ENCODE measurements at places on chromosomes 6 and 20. TPM values are rescaled to one million over a fixed set of nuclear protein-coding genes. Genes with fewer than 3 reads are reported as not detected.

DNA sequence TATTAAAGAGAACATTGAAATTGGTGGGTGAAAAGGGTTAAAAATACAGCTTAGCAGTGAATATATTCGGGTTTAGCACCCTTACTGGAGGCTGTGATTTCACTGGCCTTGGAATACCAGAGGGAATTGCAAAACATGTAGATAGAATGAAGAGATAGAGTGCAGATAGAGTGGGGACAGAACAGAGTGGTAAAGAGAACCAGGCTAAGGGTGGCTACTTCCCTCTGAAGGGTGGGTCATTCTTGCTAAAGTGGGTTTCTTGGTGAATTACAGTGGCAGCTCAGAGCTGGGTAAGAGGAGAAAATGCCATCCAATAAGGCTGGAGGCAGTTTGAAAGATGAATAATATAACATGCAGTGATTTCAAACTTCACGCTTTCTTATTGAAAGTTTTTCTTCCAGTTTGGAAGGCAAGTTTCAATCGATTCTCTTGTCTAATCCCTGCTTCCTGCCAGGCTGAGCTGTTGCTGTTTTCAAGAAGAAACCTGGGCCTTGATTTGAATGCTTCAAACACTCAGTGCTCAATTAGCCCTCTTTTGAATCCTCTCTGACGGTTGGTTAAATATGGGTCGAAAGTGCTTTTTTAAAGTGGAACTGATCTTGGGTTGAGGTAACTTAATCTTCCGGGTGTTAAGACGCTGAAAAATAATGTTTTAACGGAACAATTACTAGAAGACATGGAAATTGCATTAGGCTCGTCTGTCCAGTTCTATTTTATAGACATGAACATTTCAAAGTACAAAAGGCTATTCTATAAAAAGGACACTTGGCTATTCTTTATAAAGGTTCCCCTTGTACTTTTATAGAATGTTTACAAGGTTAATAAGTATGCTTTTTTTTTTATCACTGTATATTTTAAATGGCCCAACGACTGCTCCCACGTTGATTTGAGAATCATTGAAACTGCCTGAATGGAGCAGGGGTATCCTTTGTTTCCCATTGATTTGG, 203.3 kb downstream of the BCAS1 start:
- DNase-seq: no peak

DNA sequence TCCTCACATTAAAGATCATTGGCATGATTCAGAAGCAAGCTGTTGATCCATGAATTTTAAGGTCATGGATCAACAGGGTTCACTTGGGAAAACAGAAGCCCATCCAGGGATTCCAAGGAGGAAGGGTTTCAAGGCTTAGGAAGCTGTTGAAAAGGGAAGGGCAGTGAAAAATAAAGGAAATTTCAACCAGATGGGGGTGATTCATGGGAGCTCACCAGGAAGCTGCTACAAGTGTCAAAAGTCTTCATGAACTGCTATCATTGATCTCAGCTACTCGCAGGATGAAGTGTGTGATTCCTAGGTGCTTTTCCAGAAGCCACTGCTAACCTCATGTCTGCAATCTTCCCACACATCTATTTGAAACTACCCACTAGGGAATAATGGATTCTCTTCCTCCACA, 26.2 kb downstream of the ADTRP start:
- no peak for DNase-seq

- no peak for DNase-seq
Observed at GRCh38 chr6:27294409-27294808, 17.7 kb downstream of the POM121L2 start.

DNA sequence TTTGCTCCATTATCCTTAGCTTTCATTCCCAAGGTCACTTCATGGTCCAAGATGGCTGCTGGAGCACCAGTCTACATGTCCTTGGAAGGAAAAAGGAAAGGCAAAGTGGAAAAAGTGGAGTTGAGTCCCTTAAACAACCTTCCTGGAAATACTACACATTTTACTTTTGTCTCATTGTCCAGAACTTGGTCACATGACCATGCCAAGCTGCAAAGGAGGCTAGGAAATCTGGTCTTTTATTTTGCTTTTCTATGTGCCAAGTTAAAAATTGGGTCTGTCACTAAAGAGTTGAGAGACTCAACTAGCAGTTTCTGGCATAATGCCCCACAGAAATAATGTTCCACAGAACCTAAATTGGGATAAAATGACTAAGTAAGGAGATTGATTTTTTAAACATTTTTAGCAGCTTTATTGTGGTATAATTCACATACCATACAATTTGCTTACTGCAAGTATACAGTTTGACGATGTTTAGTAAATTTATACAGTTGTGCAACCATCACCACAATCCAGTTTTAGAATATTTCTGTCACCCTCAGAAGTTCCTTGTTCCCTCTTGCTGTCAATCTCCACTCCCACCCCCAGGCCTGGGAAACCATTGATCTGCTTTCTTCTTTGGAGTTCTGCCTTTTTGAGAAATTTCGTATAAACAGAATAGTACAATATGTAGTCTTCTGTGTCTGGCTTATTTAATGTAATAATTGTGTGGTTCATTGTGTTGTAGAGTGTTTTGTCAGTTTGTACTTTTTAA, 5.6 kb upstream of the CHD6 start:
- DNase-seq: no peak

- DNase-seq: no peak
Observed at GRCh38 chr6:128370072-128370471, 150.3 kb downstream of the PTPRK start.

DNA sequence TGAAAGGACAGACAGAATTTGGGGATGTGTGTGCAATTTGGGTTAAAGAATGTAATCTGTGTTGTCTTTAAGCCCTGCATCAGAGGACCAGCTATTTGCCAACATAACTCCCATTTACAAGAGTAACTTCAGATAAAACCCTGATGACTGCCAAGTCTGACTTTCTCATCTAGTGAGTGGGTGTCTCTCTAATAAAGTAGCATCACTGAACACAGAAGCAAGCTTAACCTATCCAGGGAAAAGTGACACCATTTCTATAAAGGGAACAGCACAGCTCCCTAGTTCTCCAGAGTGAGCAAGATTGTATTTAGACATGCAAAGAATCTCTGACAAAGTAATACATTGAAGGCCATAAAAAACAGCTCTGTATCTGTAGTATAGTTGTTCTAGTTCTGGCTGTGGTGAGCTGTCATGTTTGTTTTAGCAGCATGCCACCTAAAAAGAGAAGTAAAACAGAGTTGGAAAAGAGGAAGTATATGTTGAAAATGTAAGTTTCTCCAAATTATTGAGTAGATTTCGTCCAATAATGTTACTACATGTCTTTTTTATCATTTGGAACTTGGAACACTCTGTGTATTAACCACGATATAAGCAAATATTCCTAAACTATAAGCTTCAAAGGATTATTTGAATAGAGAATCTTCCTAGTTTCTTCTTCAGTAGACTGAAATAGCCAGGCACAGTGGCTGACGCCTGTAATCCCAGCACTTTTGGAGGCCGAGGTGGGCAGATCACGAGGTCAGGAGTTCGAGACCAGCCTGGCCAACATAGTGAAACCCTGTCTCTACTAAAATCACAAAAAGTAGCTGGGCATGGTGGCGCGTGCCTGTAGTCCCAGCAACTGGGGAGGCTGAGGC, 8.8 kb upstream of the PIM1 start:
- DNase-seq: no peak

GRCh38 chr6:77341058-77341986, 122.0 kb downstream of the HTR1B start:
- DNase-seq: no peak

DNA sequence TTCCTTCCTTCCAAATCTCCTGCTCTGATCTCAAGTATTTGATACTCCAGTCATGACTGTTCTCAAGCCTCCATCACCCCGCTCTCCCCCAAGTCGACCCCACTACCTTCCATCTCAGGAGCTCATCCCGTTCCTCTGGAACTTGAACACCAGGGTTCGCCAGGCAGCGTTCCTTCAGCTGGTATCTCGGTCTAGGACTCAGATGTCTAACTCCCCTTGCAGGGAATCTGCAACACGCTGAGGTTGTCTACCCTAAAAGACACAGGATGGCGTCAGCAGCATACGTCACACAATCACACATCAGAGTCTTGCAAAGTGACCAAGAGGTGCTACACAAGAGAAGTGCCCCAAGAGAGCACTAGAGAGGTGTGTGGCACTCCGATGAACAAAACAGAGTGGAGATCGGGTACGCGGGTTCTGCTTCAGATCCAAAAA, 706 bp downstream of the ZNF184 start:
- peak; percentile 77 for DNase-seq

DNA sequence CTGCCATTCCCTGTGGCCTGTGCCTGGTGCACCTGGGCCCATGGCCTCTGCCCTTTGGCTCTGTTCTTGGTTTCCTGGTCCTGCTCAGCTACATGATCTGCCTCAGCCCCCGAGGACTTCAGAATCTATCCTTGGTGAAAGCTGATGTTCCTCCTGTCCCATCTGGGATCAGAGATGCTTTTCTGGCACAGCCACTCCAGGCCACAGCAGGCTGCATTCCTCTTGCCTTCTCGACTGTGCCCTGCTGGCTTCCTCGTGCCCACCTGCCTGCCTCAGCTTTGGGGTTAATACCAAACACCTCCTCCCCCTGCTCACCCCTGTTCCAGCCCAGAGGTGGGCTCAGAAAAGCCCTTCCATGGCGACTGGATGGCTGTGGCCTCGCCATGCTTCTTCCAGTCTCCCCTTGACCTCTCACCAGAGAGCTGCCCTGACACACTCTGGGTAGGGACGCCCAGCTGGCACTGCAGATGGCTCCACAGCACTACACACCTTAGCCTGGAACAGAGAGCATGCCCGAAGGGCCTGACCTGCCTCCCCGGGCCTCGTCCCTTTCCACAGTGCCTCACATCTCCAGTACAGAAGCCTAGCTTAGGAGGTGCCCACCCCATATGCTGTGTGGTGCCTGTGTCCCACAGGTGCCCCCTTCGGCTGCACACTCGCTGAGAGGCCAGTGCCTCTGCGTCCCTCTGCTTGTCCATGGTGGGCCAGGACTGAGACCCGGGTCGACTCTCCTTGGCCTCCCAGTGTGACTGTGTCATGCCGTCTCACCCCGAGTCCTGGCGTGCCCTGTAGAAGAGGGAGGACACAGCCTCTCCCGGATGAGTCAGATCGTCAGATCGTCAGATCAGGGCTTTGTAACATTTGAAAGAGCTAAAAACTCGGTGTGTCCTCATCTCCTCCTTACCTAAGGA, 148.8 kb downstream of the DTNBP1 start:
- DNase-seq: no peak

SCGN gene
- total RNA-seq: 3.6 TPM

PRICKLE4 gene
- total RNA-seq: 52.0 TPM

VGLL2 gene
- total RNA-seq: not detected

CPNE5 gene
- total RNA-seq: 8.3 TPM

SCRT2 gene
- not detected for total RNA-seq

GABRR2 gene
- 1.1 TPM for total RNA-seq

OSER1 gene
- 11.2 TPM for total RNA-seq

C6orf52 gene
- total RNA-seq: not detected

UST gene
- total RNA-seq: 7.8 TPM

SEL1L2 gene
- not detected for total RNA-seq

WFDC2 gene
- total RNA-seq: 36.9 TPM

RIN2 gene
- 141 TPM for total RNA-seq
